ENCODE measurements at places on chromosomes 2 and 18.

- DNase-seq, result no peak
Measured at GRCh38 chr18:57776767-57777166, 26.3 kb downstream of the ATP8B1 start.

GRCh38 chr18:63562284-63562683 is 20.1 kb downstream of the SERPINB12 start:
- DNase-seq, result no peak

DNA sequence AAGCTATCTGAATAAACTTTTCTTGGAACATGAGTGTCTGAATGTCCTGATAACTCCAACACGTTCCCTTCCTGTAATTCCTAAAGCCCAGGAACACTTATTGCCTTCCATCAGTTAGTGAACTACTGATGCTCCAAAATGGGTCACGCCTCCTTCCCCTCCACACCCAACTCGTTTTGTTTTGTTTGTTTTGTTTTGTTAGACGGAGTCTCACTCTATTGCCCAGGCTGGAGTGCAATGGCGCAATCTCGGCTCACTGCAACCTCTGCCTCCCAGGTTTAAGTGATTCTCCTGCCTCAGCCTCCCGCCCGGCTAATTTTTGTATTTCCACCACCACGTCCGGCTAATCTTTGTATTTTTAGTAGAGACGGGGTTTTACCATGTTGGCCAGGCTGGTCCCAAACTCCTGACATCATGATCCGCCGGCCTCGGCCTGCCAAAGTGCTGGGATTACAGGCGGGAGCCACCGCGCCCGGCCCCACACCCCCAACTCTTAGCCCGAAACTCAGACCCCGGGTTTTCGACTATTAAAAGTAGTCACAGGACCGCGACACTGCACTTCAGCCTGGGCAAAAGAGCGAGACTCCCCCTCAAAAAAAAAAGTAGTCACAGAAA is 774 bp downstream of the IER3IP1 start:
- no peak for DNase-seq

- no peak for DNase-seq
Measured at GRCh38 chr2:83923531-83923930, 535.5 kb downstream of the SUCLG1 start.

- DNase-seq, result no peak
Measured at GRCh38 chr2:188813315-188813714, 160.9 kb upstream of the COL3A1 start.

DNA sequence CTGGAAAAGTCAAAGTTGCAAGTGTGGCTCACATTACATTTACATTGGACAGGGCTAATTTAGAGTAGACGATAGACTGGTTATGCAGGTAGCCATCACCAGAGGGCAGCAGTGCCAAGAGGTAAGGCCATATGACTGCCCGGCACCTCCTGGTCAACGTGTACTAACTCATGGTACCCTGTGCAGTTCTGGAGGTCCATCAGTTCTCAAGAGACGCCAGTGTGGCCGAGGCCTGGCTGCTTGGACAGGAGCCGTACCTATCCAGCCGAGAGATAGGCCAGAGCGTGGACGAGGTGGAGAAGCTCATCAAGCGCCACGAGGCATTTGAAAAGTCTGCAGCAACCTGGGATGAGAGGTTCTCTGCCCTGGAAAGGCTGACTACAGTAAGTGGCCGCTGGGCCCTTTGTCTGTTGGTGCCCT is 65.8 kb upstream of the EML6 start:
- DNase-seq, result no peak

GRCh38 chr2:60119778-60120177 is 433.7 kb downstream of the BCL11A start:
- no peak for DNase-seq

- DNase-seq, result no peak
Measured at GRCh38 chr2:222866358-222866960, 5.6 kb downstream of the ACSL3 start.

DNA sequence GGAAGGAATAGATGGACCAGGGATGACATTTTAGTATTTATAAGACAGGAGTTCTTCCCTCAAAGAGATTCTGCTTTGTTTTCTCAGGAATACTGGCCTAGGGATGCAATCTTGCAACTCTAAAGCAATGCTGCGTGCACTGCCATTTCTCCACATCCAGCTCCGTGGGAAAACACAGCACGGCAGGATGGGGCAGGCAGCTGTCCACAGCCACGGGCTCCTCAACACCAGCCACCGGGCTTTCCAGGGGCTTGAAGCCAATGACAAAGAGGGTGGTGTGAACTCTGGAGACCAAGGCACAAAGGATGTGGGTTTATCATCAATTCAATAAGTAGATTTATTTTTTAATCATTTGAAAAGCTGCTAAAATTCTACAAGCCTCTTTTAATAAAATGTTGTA is 49.3 kb downstream of the CABYR start:
- no peak for DNase-seq

DNA sequence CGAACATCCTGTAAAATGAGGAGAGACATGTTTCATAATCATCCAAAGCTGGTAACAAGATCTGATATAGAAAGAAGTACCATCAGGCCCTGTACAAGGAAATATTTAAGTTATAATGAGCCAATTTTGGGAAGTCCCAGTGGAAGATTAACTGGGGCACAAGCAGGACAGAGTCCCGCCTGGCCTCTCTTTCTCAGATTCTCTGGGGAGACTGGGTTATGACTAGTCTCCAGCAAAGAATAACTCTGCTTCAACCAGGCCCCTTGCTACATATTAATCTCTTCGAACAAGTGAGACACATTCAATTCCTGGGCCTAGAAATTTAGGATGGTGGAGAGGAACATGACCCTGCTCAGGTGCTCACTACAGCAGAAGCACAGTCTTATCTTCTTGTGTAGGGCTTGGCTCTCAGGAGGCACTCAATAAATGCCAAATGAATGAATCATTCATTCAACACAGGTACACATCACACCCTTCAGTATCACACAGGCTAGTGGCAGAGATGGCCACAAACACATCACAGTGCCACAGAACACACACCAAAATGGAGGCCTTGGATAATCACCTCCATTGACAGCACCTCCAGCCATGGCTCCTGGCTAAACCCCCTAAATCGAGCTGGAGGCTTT is 46.4 kb upstream of the RNF152 start:
- DNase-seq, result no peak

DNA sequence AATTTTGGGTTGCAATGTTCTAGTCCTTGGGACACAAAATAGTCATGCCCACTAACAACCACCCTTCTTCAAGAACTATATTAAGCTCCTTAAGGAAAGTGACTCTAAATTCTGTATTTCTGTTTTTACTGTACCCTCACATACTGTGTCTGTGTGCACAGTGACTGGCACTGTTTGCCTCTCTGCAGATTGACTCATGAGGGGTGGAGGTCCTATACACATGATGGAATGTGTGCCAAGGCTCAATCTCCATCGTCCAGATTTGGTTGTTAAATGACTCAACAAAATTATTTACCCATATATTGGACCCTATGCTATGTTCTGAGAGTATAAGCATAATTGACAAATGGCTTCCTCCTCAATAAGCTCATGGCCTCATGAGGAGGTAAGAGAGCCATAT is 126.6 kb upstream of the CWC22 start:
- DNase-seq, result no peak

DNA sequence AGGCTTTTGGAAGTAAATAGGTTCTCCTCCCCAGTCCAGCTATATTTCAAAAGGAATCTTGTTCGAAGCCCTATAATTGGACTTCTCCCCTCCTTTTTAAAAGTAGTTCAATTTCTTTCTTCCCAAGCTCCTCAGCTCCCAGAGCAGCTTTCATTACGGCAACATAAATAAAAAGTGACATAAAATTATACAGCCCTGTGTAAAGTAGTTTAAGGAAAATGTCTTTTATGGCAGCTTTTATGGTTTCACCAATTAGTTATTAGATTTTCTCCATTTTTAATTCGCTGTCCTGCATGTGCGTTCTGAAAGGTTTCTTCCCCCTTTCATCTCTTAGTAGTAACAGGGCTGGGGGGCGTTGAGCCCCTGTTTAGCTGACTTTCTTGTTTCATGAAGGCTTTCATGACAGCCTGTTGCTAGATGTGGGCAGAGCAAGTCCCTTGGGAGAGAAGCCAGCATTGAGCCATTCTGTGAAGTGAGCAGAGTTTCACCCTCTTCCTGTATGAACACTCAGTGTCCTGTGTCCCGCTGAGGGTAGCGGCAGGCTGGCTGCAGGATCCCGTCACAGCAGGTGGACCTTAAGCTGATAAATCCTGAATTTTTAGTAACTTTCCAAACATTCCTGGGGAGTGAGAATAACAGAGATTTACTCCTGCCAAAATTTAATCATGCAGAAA is 229.7 kb upstream of the SPRED2 start:
- DNase-seq, result no peak

DNA sequence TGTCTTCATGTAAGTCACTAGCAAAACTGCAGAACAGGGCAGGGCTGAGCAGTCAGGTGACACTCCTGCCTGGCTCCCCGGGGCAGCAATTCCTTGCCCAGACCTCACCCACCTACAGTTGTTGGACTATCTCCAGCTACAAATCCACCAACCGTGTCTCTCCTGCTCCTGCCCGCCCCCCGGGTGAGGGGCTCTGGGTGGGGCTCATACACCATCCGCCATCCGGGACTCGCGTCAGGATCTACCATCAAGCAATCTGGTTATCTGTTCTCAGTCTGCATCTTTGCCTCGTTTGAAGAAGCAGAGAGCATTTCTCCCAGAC is 13.5 kb upstream of the GLI2 start:
- no peak for DNase-seq

DNA sequence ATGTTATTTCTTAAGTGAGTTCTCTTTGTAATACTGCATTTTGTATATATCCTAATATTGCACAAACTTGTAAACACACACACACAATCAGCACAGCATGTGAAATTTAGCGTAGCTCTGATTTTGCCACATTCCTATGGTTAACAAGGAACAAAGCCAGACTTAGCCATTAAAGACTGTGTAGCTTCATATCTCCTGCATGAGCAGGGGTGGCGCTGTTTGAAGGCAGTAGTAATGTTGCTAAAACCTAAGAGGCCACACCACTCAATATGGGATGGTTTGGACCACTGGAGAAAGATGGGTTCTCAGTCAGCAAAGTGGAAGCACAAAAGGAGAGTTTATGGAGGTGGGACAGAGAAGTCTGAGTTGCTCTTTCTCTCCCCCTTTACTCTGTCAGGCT is 61.1 kb upstream of the RND3 start:
- DNase-seq, result no peak

DNA sequence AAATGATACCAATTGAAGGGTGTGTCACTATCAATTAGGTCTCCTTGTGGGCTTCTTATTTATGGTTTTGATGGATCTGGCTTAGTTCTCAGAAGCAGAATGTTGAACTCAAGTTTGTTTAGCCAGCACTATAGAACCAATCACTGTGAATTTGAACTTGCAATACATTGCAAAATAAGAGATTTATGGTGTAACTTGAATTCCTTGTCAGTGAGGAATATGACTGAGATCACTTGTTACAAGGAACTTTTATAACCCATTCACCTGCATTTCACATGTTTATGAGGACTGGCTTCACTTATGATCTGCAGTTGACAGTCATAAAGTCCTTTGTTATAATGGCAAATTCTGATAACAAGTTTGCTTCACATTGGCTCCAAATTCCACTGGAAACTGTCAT is 9.8 kb downstream of the GATA6 start:
- DNase-seq, result no peak

- DNase-seq, result no peak
Measured at GRCh38 chr18:50096766-50097435, 98.0 kb downstream of the MYO5B start.

- DNase-seq, result no peak
Measured at GRCh38 chr2:69089998-69090397, 77.0 kb downstream of the ANTXR1 start.

- DNase-seq, result no peak
Measured at GRCh38 chr2:150586858-150587257, 99.4 kb upstream of the RND3 start.

DNA sequence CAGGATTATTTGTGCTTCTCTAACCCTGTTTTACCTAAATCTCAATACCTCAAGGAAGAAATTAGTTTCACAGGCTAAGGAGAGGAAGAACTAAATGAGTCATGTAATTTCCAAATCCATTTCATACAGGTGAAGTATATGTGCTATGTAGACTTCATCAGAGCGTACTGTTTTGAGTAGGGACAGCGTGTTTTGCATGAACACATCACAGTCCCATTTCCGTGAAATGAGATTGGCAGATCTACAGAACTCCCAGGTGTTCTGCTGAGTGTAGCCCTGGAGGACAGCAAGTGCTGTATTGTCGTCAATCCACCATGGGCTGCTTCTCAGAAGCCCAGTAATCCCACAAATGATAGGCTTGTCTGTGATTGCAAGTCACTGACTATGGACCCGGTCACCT is 97.7 kb downstream of the XRCC5 start:
- no peak for DNase-seq

DNA sequence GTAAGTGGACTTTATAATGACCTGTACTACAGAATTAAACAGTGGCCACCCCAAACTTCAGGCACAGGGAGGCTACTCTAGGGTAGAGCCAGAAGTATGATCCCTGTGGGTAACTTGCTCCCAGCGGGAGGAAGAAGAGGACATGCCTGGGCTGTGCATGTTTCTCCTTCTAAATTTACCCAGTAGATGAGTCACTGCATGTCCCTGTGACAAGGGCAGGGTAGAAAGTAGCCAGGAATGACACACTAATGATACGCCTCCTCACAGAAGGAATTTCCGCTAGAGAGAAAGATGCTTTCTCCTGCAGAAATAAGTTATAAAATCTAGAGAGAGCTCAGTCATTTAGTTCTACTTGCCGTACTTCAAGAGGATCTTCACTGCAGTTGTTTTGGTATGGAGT is 7.5 kb downstream of the ACYP2 start:
- peak; percentile 59 for DNase-seq

Measured in putamen (tissue), 1 donor.